A549 treated with ZK216348 at 1 μM for 4 hours (cell line): ENCODE measurements at places on chromosomes 1 and 21. TPM values are rescaled to one million over a fixed set of nuclear protein-coding genes. Genes with fewer than 3 reads are reported as not detected.

Gene TLCD4
- 2.9 to 13.1 TPM (median 9.3 TPM) in 5 replicates for total RNA-seq

Gene TNFSF18
- total RNA-seq = not detected in 5 replicates

Gene KRTAP11-1
- not detected in 5 replicates for total RNA-seq

Gene OR6K3
- not detected in 5 replicates for total RNA-seq

Gene TMEM240
- 0.37 to 0.68 TPM (median 0.48 TPM) in 4 of 5 replicates, not detected in the other for total RNA-seq

Gene CITED4
- total RNA-seq = 39.5 to 126 TPM (median 106 TPM) in 5 replicates

Gene HES4
- total RNA-seq = 20.9 to 80.4 TPM (median 64.7 TPM) in 5 replicates

Gene CHRM3
- 0.04 to 0.11 TPM in 2 of 5 replicates, not detected in the others for total RNA-seq

Gene PTCH2
- 0.20 to 0.31 TPM (median 0.25 TPM) in 4 of 5 replicates, not detected in the other for total RNA-seq
